ENCODE measurements at places on chromosomes 13 and 19. TPM values are rescaled to one million over a fixed set of nuclear protein-coding genes. Genes with fewer than 3 reads are reported as not detected.

Gene METTL21C
- not detected for total RNA-seq

DNA sequence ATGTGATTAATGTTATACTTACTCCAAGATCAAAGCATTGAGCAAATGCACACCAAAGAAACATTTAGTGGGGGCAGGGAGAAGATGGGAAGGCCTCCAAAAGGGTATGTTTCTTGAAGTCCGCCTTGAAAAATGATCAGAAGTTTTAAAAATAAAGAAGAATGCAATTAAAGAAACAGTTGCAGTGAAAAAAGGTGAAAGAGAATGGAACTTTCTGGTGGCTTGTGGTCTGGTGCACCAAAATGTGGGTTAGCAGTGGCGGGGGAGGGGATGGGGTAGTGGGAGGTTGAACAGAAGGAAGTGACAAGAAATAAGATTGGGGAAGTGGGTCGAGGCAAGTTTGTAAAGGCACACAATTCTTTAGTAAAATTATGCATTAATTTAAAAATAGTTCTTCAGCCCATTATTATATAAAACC, 2.5 kb downstream of the LCP1 start:
- peak; percentile 75 for DNase-seq

DNA sequence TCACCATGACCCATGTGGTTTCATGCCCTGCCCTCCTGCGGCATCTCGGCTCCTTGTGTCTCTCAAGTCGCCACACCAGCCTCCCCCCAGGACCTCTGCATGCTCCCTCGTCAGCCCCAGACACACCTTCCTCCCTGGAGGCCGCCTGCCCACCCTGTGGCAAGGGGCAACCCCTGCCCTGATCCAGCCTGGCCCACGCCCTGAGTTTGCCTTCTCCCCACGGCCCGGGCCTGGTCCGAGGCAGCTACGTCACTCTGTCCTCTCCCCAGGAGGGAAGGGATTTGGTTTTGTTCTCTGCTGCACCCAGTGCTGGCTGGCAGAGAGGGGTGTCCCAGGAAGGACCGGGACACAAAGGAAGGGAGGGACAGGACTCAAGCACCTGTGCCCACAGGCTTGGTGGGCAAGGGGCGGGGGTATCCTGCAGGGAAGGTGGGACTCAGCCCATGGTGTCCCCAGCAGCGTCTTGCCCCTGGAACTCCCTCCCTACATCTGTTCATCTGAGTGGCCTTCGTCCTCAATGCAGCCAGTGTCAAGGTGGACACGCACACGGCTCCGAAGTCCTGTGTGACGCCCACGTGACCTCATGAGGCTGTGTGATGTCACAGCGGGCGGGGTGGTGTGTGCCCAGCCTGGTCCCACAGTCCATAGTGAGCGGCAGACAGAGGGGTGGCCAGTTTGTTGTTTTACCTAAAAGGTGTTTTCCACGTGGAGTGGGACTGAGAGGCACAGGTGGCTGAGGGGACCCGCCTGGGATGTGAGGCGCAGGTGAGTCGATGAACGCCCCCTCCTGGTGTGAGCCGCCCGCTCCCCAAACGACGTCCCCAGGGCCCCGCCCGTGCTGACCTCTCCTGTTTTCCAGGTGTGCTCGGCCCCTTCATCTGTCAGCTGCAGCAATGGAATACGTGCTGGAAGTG, at the start of gene TEX29:
TSS of gene TEX29 (plus strand) at position 645 of the 914 bp plus-strand sequence. CDS start at position 894, 249 bp downstream.
- DNase-seq = no peak

- DNase-seq = no peak
Measured at GRCh38 chr13:57673197-57673596, 41.7 kb downstream of the PCDH17 start.

- no peak for DNase-seq
Measured at GRCh38 chr13:29315847-29316246, 279.6 kb downstream of the SLC7A1 start.

DNA sequence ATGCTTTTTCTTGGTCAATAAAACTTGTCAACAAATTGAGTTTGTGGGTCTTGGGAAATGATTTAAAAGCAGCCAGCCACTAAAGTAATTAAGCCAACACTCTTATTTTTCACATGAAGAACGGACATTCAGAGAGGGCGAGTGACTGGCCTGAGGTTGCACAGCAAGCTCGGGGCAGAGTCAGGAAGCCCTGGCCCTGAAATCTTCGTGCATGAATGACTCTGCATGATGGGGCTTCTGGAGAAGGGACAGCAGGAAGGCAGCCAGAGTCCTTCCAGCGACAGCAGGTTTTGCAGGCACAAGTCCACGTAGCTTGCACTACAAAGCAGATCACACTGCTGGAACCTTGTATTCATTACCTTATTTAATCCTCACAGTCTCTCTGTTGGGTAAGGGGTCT, 232.5 kb downstream of the ZNF536 start:
- DNase-seq = no peak

Gene TMEM238
- total RNA-seq = 19.8 TPM

GRCh38 chr19:45076851-45077730, 813 bp upstream of the ZNF296 start:
- no peak for DNase-seq

- DNase-seq = no peak
Measured at GRCh38 chr13:77372275-77372674, 45.4 kb upstream of the MYCBP2 start.

GRCh38 chr13:99691552-99691951, 190.3 kb downstream of the TM9SF2 start:
- no peak for DNase-seq

Gene PPAN
- total RNA-seq = 35.2 TPM

- no peak for DNase-seq
Measured at GRCh38 chr13:32504876-32505275, 33.7 kb downstream of the N4BP2L2 start.

GRCh38 chr19:47499371-47499770, 15.4 kb upstream of the KPTN start:
- DNase-seq = no peak

Gene TMED1
- total RNA-seq = 25.3 TPM

DNA sequence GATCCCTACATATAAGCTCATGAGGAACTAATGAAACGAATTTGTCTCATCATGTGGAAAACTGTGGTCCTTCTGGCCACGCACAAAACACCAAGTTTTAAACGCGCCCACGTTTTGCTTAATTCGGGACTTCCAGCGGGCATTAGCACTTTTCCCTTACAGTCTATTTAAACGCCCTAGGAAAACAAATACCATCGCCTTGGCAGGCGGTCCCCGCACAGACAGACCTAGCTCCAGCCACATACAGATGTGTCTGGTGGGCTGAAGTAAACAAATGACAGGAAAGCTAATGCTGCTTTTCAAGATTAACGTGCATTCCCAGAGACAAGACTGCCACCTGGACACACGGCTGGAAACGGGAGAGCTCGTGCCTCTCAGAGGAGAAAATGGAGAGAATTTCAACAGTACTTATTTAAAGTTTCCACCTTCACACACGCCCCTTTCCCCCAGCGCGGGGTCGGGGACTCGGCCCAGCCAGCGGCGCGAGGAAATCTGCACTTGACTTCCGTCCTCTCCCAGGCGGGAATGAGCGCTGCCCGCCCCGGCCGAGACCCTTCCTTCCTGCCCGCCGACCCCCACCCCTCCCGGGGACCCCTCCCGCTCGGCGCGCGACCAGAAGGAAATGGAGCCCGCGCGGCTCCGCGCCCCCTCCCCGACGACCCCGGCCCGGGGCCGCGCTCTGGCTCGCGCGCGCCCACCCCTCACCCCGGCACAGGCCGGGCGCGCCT, 931 bp downstream of the USP12 start:
- DNase-seq = peak; percentile 78

Gene NRTN
- 2.1 TPM for total RNA-seq

DNA sequence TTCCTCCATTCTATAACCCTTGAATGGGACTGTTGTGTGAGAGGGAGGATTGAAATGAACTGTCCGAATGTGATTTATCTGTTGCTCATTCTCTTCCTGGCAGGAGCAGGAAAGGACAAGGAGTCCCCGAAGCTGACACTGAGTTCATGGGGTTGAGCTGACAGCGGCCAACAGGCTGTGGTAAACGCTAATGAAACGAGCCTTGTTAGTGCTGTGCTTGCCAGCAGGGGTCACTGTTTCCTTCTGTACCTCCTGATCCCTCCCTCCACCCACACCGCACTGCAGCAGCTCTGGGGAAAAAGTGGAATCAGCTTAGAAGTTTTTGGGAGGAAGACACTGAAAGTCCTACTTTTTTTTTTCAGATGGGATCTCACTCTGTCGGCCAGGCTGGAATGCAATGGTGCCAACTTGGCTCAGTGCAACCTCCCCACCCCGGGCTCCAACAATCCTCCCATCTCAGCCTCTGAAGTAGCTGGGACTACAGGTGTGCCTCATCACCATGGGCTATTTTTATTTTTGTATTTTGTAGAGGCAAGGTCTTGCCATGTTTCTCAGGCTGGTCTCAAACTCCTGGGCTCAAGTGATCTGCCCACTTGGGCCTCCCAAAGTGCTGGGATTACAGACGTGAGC, 6.7 kb upstream of the ZNF761 start:
- peak; percentile 76 for DNase-seq

GRCh38 chr13:114010401-114011101, 36.7 kb upstream of the C13orf46 start:
- DNase-seq = no peak

- no peak for DNase-seq
Measured at GRCh38 chr13:90395348-90395747, 952.1 kb upstream of the MIR17HG start.

Gene ZNF730
- total RNA-seq = 0.81 TPM

- no peak for DNase-seq
Measured at GRCh38 chr19:34678085-34678412, 571 bp downstream of the ZNF302 start.

GRCh38 chr13:33321686-33322542, 36.4 kb upstream of the STARD13 start:
- no peak for DNase-seq

GRCh38 chr13:102799426-102800144, 666 bp downstream of the BIVM start:
- peak; percentile 75 for DNase-seq

GRCh38 chr19:13020002-13020414, 24.7 kb downstream of the NFIX start:
- no peak for DNase-seq

Measured in upper lobe of right lung (tissue), 1 donor.